ENCODE measurements at places on chromosomes 12 and 14.

- no peak for DNase-seq
Observed at GRCh38 chr12:5254703-5255102, 177.2 kb upstream of the NTF3 start.

DNA sequence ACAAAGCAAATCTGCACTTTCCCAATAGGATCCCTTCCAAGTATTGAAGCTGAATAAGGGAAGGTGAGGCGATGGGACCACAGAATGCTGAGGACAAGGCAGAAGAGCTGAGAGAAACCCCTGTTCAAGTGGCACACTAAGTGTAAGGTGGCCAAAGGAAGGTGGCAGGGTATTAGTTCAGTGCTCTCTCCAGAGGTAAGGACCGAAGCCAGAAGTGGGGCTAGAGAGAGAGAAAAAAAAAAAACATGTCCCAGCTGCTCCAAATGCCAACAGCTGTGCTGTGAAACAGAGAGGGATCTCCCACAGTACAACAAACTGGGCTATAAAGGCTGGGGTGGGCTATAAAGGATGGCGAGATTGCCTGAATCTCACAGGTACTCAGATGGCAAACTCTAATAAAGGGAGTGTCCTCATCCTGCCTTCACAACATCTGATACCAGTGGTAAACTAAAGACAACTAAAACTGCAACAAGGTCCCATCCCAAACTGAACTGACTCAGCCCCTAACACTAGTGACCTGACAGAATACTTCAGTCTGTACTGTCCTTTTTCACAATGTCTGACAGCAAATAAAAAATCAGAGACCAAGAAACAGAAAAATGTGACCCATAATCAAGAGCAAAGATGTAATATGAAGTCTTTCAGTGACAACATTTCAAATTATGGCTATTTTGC is 47.9 kb downstream of the CDK17 start:
- DNase-seq, result no peak

- DNase-seq, result no peak
Observed at GRCh38 chr14:93538413-93538812, 107.7 kb downstream of the UNC79 start.

- DNase-seq, result no peak
Observed at GRCh38 chr14:100584056-100585031, 2.9 kb downstream of the BEGAIN start.

GRCh38 chr12:92601176-92601575 is 101.6 kb upstream of the PLEKHG7 start:
- DNase-seq, result no peak

DNA sequence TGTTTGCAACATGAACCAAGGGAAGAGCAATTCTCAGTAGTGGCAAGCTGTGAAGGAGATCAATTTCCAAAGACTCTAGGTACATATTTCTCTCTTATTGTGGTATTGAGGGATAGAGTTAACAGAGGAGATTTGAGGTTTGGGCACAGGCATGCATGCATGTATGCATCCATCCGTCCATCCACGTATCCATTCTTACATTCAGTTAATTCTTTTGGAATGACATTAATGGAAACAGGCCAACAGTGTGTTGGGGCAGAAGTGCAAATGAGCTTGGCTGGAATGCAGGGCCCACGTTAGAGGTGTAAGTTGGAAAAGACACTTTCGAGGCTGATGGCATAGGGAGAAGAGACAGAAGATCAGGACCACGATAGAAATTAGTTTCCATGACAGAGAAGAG is 216.9 kb upstream of the PELI2 start:
- DNase-seq, result no peak

- DNase-seq, result no peak
Observed at GRCh38 chr12:66288121-66288520, 14.2 kb upstream of the HELB start.

DNA sequence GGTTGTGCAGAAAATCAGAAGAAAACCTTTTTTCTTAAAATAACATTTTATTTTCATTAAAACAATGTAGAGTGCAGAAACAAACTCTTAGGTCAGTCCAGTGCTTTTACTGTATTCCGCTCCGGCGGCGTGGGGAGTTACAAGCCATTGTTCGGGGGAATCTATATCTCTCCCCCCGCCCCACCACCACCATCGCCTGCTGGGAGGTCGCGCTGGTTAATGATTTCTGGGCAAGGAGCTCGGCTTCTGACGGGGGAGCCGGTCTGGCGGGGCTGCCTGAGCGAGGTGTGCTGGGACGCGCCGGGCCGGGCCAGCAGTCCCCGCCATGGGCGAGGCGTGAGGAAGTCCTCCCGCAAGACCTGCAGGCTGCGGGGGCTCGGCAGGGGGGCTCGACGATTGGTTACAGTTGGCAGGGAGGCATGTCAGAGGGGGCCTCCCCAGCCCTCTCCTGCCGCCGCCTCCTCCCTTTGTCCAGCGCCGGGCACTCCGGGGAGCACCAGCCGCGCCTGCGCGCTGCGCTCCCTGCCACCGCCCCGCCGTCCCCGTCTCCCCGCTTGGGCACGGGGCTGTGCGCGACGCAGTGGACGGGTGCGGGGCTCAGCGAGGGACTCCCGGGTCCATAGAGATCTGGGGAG is 1.0 kb upstream of the DUSP6 start:
- peak; percentile 59 for DNase-seq

- DNase-seq, result no peak
Observed at GRCh38 chr14:67942080-67942710, 122.6 kb downstream of the RAD51B start.

DNA sequence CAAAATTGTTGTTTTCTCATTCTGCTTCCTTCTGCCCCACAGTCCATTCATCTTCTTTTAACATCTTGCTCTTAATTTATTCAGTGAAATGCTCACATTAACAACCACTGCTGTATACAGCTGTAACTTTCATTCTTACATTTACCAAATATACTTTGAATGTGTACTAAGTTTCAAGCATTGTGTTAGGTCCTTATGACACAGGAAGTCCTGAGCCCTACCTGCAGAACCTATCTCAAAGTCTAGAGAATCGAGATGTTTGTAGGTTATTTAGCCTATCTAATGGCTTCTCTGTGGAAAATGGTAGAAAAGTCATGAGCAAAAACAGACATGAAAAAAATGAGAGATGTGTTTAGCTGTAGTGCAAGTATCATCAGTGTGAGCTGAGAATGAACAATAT is 117.6 kb upstream of the MGAT4C start:
- DNase-seq, result no peak

DNA sequence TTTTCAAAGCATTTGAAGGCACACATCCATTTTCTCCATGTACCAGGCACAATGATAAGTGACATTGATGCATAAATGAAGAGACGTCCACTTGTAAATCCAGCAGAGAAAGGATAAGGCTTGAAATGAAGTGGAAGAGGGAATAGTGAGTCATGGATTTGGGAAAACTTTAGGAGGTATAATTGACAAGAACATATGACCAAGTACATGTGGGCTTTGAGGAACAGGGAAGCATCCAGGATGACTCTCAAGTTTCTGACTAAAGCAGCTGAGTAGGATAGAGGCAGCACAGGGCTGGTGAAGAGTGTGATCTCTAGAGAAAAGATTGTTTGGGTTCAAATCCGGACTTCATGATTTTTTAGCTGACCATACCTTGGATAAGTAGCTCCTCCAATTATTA is 43.6 kb upstream of the SYT1 start:
- no peak for DNase-seq

DNA sequence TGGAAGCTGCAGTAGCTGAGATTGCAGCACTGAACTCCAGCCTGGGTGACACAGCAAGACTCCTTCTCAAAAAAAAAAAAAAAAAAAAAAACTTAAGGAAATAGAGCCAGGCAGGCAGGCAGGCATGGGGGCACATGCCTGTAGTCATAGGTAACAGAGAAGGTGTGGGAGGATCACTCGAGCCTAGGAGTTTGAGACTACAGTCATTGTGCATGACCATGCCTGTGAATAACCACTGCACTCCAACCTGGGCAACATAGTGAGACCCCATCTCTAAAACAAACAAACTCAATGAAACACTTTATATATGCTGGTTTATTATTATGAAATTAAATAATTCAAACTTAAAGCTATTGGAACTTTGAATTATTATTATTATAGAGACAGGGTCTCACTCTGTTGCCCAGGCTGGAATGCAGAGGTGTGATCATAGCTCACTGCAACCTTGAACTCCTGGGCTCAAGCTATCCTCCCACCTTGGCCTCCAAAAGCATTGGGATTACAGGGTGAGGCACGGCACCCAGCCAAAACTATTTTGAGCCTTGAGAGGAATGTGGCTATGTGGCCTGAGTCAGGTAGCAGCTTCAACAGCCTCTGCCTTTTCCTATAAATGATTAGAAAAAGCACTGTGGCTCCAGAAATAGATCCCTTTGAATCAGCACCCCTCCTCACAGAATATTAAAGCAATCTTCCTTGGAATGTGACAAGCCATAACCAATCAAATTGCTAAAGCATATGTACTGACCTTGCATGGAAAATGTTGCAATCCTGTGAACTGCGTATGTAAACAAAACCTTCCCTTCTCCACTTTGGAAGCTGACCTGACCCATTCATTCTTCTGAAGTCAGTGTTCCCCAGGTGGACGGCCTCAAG is 34.7 kb upstream of the YY1 start:
- no peak for DNase-seq

DNA sequence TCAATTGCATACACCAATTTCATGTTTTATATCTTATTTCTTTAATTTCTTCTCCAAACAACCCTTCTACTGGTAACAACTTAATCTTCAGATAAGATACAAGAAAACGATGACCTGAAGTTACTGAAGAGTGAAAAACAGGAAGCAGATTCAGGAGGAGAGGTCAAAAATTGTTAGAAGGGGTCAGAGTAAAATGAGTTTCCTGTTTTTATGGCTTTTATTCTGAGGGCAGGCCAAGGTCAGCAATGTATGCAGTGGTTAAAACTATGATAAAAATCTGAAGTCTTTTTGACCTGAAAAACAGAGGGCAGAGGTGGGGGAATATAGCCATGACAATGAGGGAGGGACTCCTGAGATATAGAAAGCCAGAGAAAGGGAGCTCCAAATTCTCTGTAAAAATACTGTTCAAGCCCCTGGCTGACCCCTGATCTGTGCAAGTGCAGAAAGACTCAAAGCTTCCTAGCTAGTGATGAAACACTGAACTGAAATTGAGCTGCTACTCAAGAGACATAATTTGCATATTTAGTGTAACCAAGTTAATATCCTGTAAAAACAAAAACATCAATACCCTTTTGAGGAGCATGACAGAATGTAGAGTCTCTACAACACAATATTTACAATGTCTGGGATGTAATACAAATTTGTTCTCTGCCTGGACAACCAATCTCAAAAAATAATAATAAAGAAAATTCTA is 514.3 kb upstream of the SEL1L start:
- no peak for DNase-seq
